Vagina (tissue), 2 donors: ENCODE measurements at places on chromosomes 13 and 19.

GRCh38 chr19:24046550-24046949, 40.4 kb upstream of the ZNF254 start:
- DNase-seq, result no peak

DNA sequence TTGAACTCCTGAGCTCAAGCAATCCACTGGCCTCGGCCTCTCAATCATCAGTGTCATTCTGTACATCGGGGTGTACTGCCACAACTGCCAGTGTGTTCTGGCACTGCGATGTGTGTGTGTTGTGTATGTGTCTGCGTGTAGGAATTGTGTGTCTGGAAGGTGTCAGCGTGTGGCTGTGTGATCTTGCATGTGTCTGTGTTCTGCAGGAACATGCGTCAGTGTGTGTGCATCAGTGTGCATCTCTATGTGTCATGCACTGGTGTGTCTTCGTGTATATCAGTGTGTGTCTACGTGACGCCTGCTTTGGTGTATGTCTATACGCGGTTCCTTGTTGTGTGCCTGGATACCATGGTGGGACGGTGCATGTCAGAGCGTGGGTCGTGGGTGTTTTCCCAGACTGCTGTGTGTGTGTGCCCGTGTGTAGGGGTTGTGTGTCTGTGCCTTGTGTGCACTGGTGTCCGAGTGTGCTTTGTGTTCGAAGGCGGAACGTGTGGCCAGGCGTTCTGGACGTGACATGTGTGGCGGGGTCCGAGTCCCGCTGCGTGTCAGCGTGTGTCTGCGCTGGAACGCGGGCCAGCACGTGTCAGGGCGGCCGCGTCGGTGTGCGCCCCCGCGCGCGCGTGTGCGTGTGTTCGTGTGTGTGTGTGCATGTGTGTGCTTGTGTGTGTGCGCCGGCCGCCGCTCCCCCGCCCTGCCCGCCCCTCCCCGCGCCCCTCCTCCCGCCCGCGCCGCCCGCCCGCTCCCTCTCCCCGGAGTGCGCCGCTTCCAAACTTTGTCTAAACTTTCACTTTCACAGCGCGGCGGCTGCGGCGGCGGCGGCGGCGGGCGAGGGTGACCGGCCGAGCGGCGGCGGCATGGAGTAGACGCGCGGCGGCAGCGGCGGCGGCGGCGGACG, at the start of gene NFIX:
NFIX (plus strand) TSS at position 775 of the 895 bp plus-strand sequence. CDS start 363 bp downstream, outside the sequence.
- no peak for DNase-seq

DNA sequence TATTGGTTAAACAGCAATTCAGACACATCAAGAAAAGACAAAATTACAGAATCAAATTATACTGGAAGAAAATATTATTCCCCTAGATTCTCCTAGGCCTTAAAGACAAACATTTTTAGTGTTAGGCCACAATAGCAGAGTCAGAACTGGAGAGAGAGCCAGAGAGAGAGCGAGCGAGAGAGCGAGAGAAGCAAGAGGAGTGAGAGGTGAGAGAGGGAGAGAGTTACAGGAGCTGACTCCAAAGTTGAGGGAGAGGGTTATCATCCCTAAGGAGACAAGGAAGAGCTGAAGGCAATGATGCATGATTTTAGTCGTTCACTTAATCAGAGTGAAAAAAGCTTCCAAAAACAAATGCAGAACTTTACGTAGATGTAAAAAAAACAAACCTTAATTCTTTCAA, 20.2 kb upstream of the ZNF227 start:
- DNase-seq, result no peak

DNA sequence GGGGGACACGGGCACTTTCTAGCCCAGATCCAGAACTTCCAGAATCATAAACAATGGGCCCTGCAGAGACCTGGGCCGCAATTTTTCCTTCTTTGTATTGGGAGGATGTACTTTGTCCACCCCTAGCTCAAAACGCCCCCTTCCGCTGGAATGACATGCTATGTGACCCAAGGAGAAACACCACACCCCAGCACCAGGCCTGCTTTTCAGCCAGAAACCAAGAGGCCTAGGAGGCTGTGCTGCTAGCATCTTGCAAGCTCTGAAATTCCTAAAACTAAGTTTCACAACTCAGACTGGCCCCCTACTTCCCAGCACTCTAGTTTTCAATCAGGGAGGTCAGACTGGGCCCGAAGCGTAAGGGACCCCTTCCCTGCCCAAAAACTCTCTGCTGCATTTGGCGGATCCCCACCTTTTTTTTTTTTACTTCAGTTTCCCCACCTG, 538 bp downstream of the LSM4 start:
- DNase-seq, result no peak

DNA sequence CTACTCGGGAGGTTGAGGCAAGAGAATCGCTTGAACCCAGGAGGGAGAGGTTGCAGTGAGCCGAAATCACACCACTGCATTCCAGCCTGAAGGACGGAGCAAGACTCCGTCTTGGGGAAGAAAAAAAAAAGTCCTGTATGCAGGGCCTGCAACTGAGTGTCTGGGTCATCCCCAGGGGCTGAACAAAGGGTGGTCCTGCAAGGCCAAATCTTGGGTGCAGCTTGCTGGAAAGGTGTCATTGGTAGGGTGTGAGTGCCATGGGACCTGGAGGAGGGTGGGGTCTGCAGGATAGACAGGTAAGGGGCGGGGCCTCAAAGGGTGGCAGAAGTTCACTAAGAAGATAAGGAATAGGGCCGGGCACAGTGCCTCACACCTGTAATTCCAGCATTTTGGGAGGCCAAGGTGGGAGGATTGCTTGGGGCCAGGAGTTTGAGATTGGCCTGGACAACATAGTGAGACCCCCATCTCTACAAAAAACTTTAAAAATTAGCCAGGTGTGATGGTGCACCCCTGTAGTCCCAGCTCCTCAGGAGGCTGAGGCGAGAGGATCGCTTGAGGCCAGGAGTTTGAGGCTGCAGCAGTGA, 31.5 kb downstream of the ZSWIM4 start:
- DNase-seq, result no peak

GRCh38 chr13:109704771-109705635, 81.4 kb downstream of the IRS2 start:
- no peak for DNase-seq

DNA sequence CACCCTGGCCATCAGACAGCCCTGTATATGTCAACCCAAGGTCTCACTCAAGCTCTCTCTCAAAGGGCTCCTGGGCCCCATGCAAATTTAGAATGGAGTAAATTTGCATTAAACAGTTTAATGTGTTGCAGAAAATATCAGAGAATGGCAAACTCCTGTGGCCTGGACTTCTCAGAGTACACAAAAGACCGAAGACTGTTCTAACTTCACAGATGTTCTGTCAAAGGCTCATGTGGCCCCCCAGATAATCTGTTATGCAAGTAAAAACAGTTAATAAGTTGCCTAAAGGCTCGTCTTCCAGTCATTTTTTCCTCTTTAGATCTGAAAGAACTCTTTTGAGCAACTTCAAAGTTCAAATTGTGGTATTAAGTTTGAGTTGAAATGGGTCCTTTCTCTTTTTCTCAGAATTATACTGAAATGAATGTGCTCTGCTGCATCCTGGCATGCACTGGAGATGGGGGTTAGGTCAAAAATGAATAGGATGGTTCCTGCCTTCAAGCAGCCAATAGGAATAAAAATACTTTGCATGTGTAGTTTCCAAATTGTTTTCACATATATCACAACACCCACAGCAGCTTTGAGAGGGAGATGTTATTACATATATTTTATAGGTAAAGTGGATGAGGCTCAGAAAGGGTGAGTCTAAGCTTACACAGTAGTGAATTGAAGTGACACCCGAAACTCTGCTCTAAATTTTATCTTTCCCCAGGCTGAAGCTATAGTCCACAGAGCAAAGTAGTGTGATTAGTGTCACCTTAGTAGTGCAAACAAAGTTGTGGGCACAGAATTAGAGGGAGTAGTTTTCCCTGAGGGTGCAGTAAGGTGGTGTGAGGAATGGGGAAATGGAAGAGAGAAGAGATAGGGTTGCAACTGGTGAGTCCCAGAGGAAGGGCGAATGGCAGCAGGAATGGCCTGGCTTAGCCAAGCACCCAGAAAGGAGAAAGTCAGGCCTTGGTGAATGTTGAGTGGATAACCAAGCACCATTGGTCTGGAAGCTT, 205.0 kb upstream of the RFC3 start:
- DNase-seq, result no peak

- no peak for DNase-seq
Measured at GRCh38 chr13:63457186-63457585, 2041.5 kb upstream of the PCDH20 start.

GRCh38 chr19:50716178-50717025, 3.2 kb downstream of the SHANK1 start:
- no peak for DNase-seq

DNA sequence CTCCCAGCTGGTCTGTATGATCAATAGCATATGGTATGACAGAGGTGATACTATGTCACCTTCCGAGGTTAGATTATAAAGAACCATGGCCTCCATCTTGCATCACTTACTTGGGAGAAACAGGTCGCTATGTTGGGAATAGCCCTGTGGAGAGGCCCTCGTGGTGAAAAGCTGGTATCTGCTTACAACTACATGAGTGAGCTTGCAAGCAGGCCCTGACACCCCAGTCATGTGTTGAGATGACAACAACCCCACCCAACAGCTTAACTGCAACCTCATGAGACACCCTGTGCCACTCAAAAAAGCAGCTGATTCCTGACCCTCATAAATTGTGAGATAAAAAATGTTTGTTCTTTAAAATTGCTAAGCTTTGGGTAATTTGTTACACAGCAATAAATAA, 18.8 kb downstream of the MTRF1 start:
- no peak for DNase-seq

GRCh38 chr13:104530741-104531140, 1464.5 kb upstream of the SLC10A2 start:
- DNase-seq, result no peak

GRCh38 chr19:39402346-39403300, 4.0 kb upstream of the ZFP36 start:
- DNase-seq, result no peak

DNA sequence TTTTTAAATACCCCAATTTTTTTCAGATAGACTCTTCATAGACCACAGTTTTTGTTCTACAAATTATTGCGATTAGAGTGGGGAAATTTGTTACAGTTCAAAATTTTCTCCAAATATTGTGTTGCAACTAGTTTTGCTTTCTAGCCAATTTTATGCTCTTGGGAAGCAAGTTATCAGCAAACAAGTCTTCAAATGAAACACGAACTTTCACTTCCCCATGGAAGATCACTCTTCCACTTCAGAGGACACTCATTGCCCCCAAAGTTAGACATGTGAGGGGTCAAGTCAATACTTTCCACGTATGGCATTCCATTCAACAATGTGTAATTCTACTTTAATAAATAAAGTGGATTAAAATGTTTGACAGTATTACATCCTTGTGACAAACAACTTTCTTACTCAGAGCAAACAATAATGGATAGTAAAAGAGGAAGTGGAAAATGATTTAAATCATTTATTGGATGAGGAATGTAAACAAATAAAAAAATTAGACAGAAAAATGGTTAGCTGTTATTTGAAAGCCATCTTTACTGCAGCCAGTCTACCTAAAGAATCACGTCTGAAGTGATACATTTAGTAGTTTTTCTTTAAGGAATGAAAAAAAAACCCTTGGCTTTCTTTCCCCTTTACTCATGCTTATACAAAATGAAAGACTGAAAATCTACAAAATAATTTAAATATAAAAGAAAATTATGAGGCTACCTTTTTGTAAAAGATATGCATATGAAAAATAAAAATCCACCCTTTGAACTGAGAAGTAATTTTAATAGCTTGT, 41.2 kb upstream of the TNFSF11 start:
- no peak for DNase-seq

DNA sequence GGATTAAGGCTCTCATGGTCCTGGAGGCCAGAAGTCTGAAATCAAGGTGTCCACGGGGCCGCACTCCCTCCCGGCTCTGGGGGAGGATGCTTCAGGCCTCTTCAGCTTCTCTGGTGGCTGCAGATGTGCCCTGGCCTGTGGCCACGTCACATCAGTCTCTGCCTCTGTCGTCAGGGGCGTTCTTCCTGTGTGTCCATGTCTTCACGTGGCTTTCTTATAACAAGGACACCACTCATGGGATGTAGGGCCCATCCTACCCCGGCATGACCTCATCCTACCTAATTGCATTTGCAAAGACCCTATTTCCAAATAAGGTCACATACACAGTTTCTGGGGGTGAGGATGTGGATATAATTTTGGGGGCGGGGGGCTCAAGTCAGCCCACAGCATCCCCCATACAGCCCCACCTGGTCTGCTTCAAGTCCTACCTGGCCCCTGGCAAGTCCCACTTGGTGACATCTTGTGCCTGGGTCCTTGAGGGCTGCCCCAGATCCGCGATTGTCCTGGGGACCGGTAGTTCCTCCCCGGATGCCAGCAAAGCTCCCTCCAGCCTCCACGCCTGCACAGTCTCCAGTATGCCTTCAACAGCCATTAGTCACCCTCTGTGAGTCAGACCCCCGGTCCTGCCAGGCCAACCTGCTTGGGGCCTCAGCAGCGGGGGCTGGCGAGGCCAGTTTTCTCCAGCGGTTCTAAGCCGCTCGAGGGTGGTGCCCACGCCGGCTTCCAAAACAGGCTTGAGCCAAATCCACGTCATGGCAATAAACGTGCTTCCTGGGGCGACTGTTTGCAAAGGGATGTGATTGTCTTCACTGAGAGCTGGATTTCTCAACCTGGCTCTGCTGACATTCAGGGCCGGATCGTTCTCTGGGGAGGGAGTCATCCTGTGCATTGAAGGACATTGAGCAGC, 32.2 kb downstream of the MYO9B start:
- no peak for DNase-seq

- no peak for DNase-seq
Measured at GRCh38 chr19:16470911-16471811, 609 bp downstream of the EPS15L1 start.

- no peak for DNase-seq
Measured at GRCh38 chr13:112056739-112057438, 10.1 kb upstream of the SOX1 start.

DNA sequence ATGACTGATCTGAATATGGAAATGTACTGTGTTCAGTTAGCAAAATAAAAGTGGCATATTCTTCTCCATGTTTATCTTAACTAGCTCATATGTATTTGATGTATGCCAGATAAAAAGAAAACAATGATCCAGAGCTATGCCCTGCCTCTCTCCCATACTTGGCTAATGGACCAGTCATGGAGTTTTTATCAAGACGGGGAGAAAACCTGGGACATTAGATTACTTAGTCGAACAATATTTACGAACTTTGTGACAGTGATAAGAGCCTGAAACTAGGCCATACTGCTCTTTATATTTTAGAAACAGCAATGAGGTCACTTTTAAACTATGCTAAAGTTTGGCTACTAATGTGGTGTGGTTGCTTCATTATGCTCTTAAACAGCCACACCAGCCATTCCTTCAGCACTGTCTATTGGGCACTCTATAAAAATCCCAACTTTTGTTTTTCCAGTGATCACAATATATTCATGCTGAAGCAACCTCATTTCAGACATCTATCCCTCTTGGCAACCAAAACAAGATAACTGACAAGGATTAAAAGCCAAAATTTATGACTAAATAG, 265.0 kb downstream of the FGF14 start:
- no peak for DNase-seq

DNA sequence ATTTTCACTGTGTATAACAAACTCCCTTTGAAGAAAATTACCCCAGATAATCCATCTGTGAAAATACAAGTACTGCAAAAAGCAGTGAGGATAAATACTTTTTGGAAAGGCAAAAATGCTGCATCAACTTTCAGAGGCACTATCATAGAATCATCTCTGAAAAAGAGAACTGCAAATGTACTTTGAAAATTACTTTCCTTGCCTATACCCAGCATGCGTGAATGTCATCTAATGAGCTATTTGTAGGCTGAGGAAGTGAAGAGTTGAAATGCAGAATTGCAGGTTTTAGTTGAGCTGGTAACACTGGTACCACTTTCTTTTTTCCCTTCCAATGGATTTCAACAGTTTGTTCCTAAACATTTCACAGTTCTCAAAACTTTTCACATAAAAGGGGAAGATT, 196.7 kb downstream of the TBC1D4 start:
- no peak for DNase-seq

- DNase-seq, result no peak
Measured at GRCh38 chr13:33205804-33206221, 79.7 kb downstream of the STARD13 start.

- no peak for DNase-seq
Measured at GRCh38 chr19:48844472-48844871, 8.2 kb upstream of the HSD17B14 start.
